NT2/D1 (cell line): ENCODE measurements at places on chromosomes 16 and 17.

DNA sequence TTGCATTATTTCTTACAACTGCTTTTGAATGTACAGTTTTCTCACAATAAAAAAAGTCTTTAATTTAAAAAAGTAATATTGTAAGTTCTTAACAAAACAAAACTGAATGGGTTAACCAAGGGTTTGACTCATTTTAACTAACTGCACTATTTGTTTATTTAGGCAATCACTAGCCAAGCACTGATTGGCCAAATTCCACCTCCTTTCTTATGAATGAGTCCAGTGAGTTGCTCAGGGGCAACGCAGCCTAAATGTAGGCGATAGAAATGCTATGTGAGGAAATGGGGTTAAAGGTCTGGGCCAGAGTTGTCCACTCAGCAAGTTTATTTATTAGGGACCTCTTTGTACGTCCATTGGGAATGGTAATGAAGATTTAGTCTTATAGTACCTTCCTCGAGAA, 89.6 kb upstream of the MAF start:
- DNase-seq: no peak

DNA sequence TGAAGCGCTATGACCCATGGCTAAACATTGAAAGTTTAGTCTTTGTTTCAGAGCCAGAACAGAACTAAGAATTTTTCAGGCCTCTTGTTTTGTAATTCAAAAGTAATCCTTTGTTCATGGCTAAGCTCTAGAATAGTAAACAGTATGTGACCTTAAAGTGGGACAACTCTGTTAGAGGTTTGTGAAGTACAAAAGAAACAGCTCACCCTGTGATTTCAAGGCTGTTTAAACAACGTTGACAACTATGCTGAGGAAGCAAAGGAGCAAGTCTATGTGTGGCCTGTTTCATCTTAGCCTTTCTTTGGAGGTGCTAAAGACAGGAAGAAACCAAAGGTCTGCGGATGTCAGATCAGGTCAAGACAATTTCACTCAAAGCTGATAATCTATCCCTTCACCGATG, 40.4 kb downstream of the MYOCD start:
- no peak for DNase-seq

- DNase-seq: no peak
These were observed 3.2 kb upstream of the C1QTNF1 start for GRCh38 chr17:79020631-79021301.

- no peak for DNase-seq
These were observed 29.6 kb downstream of the NLK start for GRCh38 chr17:28071891-28072606.

GRCh38 chr17:58084317-58084981, 1.2 kb downstream of the DYNLL2 start:
- DNase-seq: no peak

DNA sequence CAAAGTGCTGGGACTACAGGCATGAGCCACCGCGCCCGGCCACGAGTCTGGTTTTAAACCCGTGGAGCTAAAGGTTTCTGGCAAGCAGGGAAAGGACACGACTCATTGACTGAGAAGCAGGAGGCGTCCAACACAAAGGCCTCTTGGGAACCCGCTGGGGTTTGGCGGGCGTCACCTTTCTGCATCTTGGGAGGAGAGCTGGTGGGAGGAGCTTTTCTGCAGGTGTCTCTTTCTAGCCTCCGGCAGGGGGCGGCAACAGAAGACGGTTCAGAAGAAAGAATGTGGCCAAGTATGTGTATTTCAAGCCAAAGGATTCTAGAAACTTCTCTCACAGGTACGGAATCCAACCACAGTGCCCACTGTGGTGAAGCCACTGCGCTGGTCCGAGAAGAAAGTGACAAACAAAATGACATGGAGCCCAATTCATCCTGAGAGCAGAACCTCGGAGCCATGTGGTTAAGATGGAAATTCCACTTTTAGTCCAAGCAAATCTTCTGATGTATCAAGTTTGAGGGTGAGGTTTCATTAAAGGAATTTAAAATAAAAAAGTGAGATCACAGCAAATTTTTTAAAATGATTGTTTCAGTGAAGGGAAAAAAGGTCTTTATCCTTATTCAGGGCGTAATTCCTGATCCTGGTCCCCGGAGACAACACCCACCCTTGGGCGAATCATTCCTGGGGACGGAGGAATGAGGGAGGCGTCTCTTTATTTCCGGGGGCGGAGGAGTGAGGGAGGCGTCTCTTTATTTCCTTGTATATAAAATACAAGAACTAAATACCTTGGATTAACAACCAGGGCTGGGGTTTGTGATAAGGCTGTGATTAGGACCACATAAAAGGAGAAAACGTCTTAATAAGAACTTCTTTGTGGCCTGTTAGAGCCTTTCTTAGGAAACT, 97.6 kb downstream of the MRM3 start:
- DNase-seq: peak; percentile 75
